ENCODE measurements at places on chromosomes 7 and 10.

- DNase-seq: no peak
Observed at GRCh38 chr10:119416855-119417254, 125.7 kb downstream of the RGS10 start.

DNA sequence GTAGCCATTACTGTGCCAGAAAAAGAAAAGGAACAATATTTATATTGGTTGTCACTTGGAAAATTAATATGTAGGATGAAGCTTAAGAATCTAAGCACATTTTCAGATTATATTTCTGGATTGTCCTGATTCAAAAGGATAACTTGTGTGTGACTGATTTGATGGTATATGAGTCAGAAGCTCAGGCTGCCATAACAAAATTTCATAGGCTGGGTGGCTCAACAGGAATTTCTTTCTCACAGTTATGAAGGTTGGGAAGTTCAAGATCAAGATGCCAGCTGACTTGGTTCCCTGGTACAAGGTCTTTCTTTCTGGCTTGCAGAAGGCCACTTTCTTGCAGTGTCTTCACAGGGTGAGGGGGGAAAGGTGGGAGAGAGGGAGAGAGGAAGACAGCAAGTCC, 108.5 kb downstream of the ST7 start:
- DNase-seq: no peak

DNA sequence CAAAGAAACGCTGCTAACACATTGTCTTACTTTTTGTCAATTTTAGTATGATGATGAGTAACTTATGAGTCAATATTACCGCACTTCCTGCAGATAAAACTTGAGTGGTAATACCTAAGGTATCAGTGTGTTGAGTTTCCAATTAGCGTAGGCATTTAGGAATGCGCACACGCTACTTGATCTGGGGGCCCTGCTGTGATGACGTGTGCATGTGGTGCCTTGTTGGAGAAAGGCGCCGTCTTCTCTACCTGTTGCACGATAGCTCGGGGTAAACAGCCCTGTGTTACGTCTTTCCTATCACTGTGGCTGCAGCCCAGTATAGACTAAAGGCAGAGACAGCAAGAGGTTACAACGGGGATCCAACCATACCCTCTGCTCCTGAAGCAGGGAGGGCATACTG, 476.8 kb upstream of the ADARB2 start:
- no peak for DNase-seq

- no peak for DNase-seq
Observed at GRCh38 chr10:14823966-14824365, 13.9 kb downstream of the CDNF start.

DNA sequence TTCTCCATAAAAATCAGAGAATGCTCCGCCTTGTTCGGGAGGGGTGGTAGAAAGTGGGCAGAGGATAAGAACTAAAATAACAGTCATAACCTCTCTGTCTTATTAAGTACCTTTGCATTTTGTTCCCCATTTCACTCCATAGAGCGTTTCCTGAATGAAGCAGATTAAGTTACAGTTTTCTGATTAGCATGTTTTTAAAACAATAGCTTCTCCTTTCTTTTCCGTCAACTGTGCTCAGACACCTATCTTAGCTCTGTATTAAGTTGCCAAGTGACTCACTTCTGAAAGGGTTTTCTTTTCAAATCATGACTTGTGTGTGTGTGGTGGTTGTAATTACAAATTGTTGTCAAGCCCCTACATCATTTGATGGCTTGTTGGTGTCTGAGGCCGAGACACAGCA, 1.4 kb downstream of the HABP2 start:
- no peak for DNase-seq
